ENCODE measurements at places on chromosomes 5 and 9.

- no peak for DNase-seq
Observed at GRCh38 chr9:133718563-133719315, 19.4 kb downstream of the SARDH start.

DNA sequence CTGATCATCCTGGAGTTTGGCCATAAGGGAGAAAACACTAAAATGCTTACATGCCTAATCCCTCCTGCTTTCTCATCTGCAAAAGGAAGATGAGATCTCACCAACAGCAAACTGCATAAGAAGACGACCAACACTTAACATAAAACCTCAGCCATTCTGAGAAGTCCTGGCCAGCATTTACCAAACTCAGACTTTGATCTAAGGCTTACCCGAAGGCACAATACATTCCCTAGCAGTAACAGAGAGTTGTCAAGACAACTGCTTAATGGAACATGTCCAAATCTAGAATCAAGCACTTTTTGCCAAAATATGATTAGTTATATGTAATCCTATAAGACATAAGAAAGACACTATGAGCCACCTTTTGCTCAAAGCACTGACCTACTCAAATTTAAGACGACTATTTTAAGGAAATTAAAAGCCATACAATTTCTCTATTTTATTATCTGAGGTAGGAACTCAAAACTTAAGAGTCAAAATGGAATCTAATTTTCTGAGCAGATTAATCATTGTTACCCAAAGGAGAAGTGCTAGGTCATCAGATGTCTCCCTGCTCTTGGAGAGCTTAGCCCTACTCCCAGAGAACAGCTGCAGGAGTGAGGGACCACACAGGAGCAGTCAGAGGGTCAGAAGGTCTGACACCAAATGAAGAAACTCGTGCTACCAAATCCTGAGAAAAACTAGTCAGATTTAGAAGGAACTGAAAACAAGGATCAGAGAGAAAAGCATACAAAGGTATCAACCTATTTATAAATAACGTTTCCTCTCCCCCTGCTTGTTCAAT, 39.3 kb downstream of the EPB41L4A start:
- DNase-seq, result no peak

DNA sequence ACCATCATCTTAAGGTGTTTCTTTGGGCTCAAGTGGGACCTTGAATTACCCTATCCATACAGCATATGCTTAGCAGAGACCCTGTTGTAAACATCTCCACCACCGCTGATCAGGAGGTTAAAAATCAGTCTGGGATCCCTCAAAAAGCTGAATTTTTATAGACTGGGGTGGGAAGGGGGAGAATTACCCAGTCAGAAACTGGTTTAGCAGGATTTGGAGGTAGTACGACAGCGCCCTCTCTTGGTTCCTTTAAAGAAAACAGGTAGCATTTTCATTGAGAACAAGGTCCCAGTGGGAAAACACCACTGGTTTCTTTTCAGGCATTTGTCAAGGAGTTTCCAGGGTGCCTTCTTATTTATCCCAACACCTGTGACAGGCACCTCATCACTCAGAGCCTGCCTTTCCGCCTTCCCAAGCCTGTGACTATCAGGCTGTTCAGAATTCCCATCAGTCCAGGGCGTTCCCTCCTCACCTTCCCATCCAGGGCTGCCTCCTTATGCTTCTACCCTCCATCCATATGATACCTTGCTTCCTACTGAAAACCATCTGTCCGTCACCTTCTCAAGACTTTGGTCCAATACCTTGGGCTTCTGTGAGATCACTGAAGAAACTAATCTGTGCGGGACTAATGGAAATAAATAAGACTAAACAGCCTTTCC, 203.8 kb upstream of the RAI14 start:
- peak; percentile 47 for DNase-seq

- no peak for DNase-seq
Observed at GRCh38 chr9:114092336-114092735, 6.8 kb downstream of the KIF12 start.

DNA sequence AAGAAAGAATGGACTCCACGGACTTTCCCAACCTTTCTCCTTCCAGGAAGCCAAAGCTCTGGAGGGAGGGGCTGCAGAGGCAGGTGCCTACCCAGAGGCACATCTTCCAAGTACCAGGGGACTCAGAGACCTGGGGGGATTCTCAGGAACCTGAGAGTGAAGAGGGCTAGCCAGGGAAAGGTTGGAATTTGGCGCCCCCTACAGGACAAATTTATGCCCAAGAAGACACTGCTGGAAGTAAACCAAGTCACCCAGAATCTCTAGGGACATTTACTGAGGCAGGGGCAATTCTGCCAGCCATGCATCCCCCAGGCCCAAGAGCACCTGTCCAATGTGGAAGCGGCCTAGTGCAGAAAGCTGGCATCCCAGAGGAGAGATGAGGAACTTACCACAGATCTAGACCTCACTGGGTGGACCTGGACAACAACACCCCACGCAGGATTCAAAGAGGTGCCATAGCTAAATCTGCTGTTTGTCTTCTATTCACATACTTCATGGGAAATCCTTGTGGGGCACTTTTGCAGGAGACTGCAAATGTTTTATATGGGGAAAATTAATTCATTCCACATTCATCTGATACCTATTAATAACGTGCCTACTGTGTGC, 25.9 kb upstream of the IDNK start:
- DNase-seq, result no peak

DNA sequence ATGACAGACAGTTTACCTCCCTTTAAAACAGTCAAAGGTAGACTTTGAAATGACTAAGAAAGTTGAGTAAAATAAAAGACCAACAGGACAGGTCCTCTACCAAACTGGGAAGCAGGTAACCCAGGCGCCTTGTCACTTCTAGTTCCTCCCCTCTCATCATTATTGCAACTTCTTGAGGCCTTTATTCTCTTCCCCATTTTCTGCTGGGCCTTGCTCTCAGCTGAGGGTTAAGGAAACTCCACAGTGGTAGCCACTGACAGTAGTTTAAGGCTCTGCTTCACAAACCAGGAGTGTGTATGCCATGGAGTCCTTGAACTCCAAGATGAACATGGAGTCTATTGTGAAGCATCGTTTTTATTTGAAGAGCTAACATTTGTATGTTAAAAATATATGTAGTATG, 36.9 kb upstream of the TCERG1 start:
- no peak for DNase-seq

- DNase-seq, result no peak
Observed at GRCh38 chr5:74648835-74649293, 8.3 kb upstream of the ENC1 start.

- no peak for DNase-seq
Observed at GRCh38 chr9:14383294-14383693, 69.4 kb upstream of the NFIB start.

GRCh38 chr5:81843845-81844244, 92.9 kb upstream of the SSBP2 start:
- DNase-seq, result no peak

- DNase-seq, result no peak
Observed at GRCh38 chr9:33472881-33473615, 676 bp downstream of the NOL6 start.

DNA sequence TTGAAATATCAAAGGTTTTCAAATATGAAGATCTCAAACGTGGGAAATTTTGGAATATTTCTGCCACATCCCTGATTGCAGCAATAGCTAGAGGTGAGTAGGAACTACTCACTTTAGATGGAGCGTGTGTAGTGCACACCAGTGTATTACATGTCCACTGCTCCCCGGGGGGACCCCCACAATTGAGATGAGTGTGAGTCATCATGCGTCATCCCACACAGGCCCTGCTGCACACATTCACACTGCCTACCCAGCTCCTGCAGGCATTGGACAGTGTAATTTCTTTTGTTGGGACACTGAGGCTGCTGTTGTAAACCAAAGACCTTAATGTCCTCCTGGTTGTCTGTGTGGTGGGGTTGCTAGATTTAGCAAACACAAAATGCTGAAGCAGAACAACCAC, 280.0 kb downstream of the GAS1 start:
- DNase-seq, result no peak

- DNase-seq, result no peak
Observed at GRCh38 chr9:95411054-95411892, 93.8 kb upstream of the FANCC start.

- no peak for DNase-seq
Observed at GRCh38 chr5:82244854-82245635, 33.1 kb downstream of the RPS23 start.

GRCh38 chr5:154840435-154841272, 9.7 kb downstream of the FAXDC2 start:
- DNase-seq, result no peak

GRCh38 chr5:94361161-94361560, 257.2 kb downstream of the KIAA0825 start:
- no peak for DNase-seq

DNA sequence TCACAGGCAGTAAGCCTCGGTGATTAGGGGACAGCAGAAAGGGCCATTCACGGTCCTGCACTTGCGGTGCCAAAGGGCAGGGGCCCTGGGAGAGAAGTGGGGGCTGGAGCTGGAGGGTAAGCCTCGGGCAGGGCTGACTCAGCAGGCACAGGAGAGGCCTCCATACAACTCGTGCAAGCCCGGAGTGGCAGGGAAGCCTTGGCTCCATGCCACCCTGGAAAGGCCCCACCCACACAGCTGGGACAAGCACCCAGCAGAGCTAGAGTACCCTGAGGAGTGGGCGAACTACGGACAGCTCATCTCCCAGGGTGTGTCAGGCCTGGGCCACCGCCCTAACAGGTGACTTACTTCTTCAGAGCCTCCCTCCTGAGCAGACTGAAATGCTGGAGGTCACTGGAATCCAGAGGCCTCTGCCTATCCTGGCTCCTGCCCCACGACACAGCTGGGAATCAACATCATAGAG, 5.6 kb upstream of the CAMK2A start:
- DNase-seq, result no peak

GRCh38 chr9:70043689-70044489, at the start of gene MAMDC2:
Gene MAMDC2, plus strand, starts transcription at chr9:70043848. Its CDS starts 350 bp downstream, at chr9:70044198.
- no peak for DNase-seq

- DNase-seq, result no peak
Observed at GRCh38 chr9:79707589-79707988, 135.8 kb downstream of the TLE4 start.

DNA sequence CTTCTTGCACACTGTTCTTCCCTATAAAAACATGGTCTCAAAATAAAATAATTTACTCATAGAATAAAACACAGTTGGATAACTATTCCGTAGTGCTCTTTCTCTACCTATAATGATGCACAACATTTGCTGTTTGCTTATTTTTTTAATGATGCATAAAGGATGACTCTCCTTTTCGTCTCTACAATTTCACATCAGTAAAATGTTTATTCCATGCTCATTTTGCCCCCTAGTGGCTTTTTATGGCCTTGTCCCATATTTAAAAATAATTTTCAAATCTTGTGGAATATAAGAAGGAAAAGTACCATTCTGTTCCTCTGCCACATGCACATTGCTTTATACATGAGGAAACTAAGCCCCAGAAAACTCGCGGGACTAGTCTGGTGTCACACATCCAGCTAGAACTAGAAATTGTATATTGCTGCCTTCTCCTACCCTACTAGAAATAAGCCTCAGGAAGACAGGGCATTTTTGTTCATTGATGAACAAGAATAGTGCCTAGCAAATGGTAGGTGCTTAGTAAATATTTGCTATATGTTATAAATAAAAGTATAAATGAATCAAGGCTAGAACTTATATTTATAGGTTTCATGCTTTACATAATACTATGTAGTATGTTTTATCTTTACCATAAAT, 12.7 kb downstream of the KCTD16 start:
- DNase-seq, result no peak

DNA sequence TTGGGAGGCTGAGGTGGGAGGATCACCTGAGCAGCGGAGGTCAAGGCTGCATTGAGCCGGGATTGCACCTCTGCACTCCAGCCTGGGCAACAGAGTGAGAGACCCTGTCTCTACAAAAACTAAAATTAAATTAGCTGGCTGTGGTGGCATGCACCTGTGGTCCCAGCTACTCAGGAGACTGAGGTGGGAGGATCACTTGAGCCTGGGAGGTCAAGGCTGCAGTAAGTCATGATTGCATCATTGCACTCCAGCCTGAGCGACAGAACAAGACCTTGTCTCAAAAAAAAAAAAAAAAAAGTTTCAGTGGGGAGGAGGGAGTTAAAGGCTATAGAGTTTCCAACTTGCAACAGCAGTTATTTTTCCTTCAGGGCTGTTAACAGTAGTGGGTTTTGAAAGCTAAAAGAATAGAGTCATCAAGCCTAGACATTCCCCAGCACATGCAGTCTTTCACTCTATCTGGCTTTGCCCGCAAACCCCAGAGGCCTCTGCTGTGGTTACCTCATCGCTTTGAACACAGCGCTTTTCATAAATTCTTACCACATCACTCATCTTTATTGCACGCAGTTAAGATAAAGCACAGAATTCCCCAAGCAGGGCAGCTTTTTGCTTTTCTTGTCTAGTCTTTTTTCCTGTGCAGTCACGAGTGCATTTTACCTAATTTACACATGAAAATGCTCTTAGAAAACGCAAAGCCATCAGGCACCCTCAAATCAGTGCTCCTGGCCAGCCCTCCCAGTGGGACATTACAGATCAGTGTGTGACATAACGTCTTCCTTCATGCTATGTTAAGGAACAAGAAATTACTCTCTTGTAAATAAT, 8.7 kb upstream of the SLC2A8 start:
- no peak for DNase-seq

- DNase-seq, result no peak
Observed at GRCh38 chr9:114098021-114098935, 814 bp downstream of the KIF12 start.

DNA sequence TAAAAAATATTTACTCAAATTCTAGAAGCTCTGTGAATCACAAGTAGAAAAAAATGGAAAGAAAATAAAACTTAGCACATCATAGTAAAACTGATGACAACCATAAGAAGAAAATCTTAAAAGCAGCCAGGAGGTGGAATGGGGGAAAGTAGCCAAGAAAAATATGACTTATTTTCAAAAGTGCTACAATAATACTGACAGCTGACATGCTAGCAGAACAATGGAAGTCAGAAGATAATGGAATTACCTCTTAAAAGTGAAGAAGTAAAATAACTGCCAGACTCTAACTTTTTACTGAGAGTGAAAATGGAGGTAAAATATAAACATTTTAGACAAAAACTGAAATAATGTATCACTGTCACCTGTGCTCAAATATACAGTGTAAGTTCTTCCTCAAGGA, 532.2 kb upstream of the SGCD start:
- no peak for DNase-seq

DNA sequence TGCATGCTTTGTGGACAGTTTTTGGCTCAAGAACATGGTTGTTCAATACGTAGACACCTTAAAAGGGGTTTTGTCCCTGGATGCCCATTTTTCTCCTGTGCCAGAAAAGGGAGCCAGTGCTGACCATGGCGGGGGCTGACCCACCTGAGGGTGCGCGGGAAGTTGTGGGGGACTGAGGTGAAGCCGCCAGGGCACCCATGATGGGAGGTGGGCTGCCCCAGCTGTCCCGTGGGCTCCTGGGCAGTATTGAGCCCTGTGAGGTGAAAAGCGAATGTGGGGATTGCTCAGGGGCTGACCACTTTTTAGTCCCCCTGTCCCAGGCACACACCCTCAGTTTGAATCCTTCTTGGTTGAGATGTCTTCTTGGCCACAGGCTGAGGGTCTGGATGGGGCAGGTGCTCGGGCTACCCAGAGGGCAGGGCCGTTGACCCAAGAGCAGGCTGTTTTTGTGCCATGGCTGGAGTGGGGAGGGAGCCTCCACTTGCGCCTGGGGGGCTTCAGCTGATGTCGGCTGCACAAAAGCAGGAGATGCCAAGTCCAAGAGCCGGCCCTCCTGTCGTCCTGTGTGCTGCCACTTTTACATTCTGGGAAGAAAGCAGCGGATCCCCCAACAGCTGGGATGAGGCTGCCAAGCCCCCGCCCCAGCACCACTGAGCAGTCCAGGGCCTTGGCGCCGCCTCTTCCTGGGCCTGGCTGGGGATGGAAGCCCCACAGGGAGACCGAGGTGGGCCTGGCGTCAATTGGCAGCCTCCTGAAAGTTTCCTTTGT, 120.1 kb downstream of the WNK2 start:
- no peak for DNase-seq

All from NCI-H2081 treated with DMSO at 0.1 percent for 48 hours (cell line).